Smooth muscle cell of the brain vasculature (primary cell): ENCODE measurements at places on chromosomes 1 and 21.

- DNase-seq: no peak
These were observed 56.6 kb upstream of the APP start for GRCh38 chr21:26227130-26227529.

DNA sequence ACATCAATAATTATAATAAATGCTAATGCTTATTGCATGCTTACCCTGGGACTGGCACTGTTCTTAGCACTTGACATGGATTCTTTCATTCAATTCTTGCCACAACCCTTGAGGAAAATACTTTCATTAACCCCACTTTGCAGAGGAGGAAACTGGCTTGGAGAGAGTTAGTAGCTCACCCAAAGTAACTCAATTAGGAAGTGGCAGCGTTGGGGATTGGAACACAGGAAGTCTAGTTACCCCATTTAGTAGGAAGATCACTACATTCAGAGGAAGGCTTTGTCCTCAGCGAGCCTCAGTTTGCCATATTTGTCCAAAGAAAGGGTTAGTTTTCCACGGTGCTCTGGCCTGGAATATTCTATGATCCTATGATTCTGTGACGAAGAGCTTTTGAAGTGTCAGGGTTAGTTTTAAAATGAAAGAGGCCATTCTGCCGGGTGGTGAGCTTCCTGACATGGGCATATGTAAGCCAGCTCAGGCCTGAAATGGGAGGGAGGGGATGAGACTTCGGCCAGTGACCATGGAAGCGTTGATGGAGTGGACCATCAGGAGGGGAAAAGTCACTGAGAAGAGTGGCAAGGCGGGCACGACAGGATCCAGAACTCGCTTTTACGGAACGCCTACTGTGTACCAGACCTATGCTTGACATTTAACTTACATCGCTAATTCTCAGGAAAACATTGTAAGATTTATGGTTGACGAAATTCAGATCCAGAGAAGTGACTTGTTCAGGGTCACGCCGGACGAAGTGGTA is 28.2 kb upstream of the EPB41 start:
- no peak for DNase-seq

GRCh38 chr1:203267912-203268311 is 37.4 kb upstream of the BTG2 start:
- no peak for DNase-seq

DNA sequence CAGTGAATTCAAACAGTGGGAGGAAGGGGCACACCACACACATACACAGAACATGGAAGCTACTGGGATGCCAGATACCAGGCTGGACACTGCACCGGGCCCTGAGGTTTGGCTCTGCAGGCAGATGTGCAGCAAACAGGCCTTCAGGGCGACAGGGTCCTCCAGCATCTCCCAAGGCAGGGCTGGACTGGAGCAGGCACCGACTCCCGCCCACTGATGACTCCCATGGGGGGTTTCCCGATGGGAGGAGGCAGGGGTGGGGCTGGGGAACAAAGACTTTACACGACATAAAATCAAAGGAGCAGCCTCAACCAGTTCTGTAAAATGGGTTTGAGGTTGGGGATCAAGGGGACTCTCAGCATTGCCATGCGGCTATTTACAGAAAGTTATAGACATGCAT is 118.1 kb downstream of the SYT2 start:
- DNase-seq: no peak

DNA sequence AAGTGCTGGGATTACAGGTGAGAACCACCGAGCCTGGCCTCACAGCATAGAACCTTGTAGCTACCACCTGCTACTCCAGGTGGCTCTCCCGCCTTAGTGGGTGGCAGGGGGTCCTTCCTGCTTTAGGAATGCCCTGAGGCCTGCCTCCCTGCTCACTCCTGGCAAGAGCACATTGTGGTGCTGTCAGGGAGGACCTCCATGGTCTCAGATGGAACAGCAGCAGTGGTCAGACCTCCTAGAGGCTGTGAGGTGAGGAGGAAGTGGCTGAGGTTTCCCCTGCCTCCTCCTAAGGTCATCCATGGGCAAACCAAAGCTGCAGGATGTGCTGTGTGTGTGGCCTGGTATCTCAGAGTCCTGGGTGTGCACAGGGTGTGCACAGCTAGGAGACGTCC is 6.7 kb downstream of the SOX13 start:
- no peak for DNase-seq
